ENCODE measurements at places on chromosomes 7 and 10. TPM values are rescaled to one million over a fixed set of nuclear protein-coding genes. Genes with fewer than 3 reads are reported as not detected.

Gene KCND2
- total RNA-seq: not detected

Gene UPK3B
- total RNA-seq: not detected

Gene TSPAN12
- 0.88 TPM for total RNA-seq

Gene RBM20
- not detected for total RNA-seq

Gene ATRNL1
- total RNA-seq: under 0.01 TPM

Gene PROSER2
- 2.1 TPM for total RNA-seq

Gene SHOC2
- total RNA-seq: 28.3 TPM

Gene VSTM2A
- not detected for total RNA-seq

Gene PIP
- not detected for total RNA-seq

Gene SORBS1
- 2.4 TPM for total RNA-seq

Gene OR2A5
- total RNA-seq: not detected

Measured in cardiac ventricle fibroblast (primary cell).